Stimulated activated CD8-positive, alpha-beta memory T cell treated with anti-CD3 and anti-CD28 coated beads, Interleukin-7, amount 100 ng/mL, for 1 hour (primary cell): ENCODE measurements at places on chromosomes 4 and X.
A peak's percentile ranks its signal among the peaks of the same experiment; 100 is the strongest.

DNA sequence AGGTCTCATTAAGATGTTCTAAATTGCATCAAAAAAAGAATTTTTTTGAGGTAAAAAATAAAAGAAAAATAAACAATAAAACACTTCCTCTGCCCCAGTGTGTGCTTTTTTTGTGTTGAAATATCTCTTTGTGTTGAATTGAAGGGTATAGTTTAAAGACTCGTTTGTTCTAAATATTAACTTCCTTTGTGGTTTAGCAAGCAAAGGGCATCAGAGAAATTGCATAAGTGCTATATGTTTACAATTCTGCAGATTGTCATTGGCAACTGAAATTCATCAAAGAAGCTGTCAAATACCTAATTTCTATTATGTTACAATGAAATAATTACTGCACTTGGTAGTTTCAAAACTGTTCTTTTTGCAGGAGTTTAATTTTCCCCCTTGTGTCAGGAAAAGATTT is 260.5 kb downstream of the DKK2 start:
- no peak for DNase-seq

GRCh38 chrX:69216911-69217310 is 51.7 kb upstream of the PJA1 start:
- no peak for DNase-seq

- DNase-seq, result no peak
Measured at GRCh38 chr4:113050371-113050755, 910 bp downstream of the ANK2 start.

DNA sequence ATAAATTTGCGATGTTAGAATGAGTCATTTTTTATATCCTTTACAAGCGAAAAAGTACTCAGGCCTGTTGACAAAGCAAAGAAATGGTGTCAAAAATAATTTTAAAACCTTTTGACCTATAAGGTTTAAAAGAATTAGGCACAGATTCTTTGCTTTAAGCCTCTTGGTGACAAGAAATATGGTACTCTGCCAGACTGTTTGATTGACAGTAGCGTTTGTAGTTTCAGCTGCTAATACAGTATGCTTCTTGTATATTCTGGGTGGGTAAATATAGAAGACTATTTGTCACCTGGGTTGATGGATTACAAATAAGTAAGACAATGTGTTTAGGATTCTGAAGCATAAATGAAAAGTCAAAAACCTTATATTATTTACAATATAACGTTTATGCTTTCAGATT is 193.1 kb upstream of the PITX2 start:
- DNase-seq, result no peak

GRCh38 chr4:23952258-23952657 is 62.4 kb upstream of the PPARGC1A start:
- no peak for DNase-seq

GRCh38 chrX:9614016-9614415 is 149.2 kb downstream of the TBL1X start:
- no peak for DNase-seq

DNA sequence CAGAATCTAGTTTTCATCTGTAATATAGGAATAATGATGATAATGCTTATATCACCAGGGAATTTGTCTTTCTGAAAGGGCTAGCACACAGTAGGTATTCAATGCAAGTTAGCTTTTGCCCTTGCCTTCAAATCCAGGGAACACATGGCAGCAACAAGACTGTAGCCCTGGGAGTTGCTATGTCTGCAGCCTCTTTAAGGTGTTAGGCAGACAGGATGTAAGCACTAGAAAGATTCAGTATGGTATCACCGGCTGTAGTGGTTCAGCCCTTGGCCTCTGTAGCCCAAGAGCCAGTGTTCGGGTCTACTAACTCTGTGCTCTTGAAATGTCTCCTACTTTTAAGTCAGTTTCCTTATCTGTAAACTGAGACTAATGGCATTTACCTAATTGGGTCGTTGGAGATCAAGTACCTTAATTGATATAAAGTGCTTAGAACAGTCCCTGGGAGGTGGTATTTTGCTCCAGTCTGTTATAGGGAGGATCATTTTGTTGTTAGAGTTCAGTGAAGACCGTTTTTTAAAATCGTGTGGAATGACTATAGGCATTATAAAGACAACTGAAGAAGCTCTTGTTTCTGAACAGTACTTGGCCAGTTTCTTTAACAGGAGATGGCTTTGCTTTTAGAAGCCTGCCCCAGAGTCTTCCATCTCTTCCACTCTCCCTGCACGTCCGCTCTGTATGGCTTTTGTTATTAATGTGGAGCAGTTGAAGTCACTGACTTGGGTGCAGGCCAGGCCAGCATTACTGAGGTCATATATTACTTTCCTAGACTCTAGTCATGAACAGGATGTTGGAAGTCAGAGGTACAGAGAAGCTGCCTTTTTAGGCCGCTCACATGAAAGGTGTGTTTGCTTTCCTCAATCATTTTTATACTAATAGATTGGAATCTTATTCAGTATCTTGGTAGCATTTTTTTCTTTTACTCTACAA is 44.8 kb downstream of the GAB1 start:
- no peak for DNase-seq

DNA sequence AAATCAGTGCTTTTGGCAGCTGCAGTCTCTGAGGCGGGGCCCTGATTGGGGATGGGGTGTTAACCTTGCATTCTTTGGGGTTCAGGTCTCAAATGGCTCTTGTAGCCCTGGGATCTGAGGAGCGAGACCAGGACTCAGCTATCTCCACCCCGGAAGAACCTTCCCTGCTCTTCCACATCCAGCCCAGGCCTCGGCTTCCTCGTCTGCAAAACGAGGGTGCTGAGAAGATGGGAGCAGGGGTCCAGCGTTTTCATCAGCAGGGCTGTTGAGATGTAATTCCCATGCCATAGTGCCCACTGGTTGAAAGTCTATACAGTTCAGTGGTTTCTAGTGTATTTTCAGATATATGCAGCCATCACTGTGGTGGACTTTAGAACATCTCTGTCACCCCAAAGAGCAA is 34.6 kb upstream of the WFS1 start:
- DNase-seq, result no peak

DNA sequence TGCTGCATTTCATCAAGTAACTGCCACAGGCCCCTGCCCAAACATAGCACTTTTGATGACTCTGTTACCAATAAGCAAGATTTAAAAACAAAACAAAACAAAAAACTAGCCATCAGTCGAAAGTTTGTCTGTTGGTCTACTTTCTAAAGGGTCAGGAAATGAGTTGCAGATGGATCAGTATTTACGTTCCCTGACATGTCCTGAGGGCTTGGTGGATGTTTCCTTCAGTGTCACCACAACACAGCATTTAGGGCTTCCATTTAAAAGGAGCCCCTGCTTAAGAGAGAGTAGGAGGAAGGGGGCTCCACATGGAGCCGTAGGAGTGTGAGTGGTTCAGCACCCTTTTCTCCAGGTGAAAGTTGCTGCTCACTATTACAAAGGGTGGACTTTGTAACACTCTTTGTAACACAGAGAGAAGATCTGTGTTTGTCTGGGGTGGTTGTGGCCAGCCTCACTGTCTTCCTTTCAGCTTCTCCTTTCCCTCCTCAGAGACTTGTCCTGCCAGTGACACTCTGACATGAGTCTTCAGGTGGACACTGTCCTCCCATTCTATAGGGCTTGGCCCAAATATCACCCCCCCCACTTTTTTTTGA is 167.5 kb upstream of the PDE5A start:
- DNase-seq, result no peak

- DNase-seq, result no peak
Measured at GRCh38 chr4:79657379-79657778, 249.4 kb upstream of the GK2 start.

GRCh38 chrX:20487227-20487626 is 220.5 kb upstream of the RPS6KA3 start:
- no peak for DNase-seq

GRCh38 chrX:39721566-39722279 is 376.0 kb downstream of the BCOR start:
- DNase-seq, result no peak

GRCh38 chr4:70544279-70544868 is 26.0 kb downstream of the AMTN start:
- no peak for DNase-seq

- no peak for DNase-seq
Measured at GRCh38 chrX:33142331-33142730, 69.0 kb downstream of the DMD start.

GRCh38 chrX:110403441-110404238 is 45.0 kb downstream of the RTL9 start:
- no peak for DNase-seq

GRCh38 chrX:119075270-119076025 is 2.7 kb downstream of the CT47C1 start:
- no peak for DNase-seq

GRCh38 chrX:8030361-8030760 is 103.1 kb upstream of the PNPLA4 start:
- no peak for DNase-seq

DNA sequence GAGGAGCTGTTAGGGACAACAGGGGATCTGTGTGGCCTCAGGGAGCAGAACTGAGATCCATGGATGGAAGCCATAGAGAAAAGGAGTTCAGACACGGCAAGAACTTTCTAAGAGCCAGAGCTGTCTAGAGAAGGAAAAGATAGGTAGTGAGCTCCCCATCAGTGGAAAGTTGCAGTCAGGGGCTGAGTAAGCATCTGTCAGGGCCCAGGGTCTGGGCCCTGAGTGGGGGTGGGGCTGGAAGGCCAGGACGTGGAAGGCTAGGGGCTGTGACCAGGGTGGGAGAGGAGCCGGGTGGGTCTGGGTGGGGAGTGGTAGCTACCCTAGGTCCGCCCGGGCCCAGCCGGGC is 324 bp upstream of the MSN start:
- DNase-seq, result no peak

- peak; percentile 55 for DNase-seq
Measured at GRCh38 chrX:1581132-1581531, 10.3 kb upstream of the AKAP17A start.

DNA sequence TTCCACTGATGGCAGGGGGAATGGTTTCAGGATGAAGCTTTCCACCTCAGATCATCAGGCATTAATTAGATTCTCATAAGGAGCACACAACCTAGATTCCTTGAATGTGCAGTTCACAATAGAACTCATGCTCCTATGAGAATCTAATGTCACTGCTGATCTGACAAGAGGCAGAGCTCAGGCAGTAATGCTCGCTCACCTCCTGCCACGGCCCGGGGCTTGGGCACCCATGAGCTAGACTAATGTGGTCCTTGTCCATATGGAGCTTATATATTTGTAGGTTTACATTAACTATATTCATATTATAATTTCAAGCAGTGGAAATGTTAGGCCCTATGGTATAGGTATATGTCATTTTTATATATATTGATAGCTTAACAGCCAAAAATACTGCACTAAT is 24.4 kb downstream of the SLC9B2 start:
- no peak for DNase-seq

- DNase-seq, result no peak
Measured at GRCh38 chrX:62923093-62923492, 428.0 kb downstream of the SPIN4 start.

DNA sequence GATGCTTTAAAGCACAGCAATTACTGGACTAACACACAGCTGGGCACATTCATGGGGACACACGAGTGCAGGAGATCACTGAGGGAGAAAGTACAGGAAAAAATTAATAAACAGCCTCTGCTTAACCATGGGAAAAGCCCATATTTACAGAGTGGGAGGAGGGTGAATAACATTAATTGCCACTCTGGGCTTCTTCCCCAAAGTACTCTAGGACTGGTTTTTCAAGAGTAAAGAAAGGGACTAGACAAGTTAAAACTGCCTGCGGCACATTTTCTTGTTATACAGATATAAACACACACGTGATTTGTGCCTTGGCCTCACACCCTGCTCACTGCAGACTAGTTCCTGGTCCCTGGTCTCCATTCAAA is 179.7 kb upstream of the TET2 start:
- no peak for DNase-seq

- DNase-seq, result no peak
Measured at GRCh38 chr4:150743564-150744342, 161.8 kb downstream of the MAB21L2 start.

DNA sequence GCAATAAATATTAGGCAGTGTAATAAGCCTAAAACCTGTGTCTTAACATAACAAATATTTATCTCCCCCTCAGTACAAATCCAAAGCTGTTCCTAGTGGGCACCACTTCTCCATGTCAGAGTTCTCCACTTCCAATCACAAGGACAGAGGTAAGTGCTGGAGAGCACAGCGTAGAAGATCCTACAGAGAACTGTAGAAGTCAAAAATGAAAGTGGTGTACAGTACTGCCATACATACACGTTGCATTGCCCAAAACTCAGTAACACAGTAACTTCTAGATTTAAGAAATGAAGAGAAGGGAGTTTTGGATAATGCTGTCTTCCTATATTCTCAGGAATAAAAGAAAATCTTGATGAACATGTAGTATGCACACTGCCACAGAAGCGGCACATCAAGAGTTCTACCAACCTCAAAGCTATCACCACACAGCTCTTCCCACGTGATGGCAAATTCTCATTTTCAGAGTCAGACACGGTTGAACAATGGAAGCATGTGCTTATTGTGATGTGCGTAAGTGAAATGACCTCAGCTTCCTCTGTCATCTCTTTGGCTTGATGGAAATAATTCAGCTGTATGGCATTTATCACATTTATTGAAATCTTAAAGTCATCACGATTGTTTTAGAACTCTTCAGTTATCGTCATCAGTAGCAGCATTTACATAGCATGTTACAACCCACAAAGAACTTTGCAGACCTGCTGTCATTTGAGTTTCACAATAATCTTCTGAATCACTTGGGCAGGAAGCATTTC is 27.1 kb upstream of the SPANXN4 start:
- no peak for DNase-seq

- DNase-seq, result no peak
Measured at GRCh38 chr4:97367878-97368277, 775.4 kb downstream of the STPG2 start.

GRCh38 chrX:14872355-14872754 is 514 bp downstream of the FANCB start:
- no peak for DNase-seq

- no peak for DNase-seq
Measured at GRCh38 chrX:39894683-39895082, 203.1 kb downstream of the BCOR start.

DNA sequence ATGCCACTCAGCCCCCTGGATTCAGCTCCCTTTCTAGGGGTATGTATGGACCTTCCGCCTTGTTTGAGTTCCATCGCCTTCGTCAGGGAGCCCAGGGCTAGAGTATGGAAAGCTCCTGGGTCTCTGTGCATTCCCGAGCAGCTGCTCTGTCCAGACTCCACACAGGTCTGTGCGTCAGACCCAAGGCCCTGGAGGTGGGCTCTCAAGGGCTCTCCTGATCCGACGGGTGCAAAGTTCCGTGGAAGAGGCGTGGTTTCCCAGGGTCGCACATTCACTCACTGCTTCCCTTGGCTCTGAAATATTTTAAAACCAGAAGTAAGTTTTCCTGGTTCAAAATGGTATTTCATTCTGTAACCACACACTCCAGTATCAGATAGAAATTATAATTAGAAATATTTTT is 863.2 kb downstream of the TRIML1 start:
- no peak for DNase-seq

GRCh38 chr4:23130845-23131244 is 438.1 kb downstream of the GBA3 start:
- no peak for DNase-seq

- no peak for DNase-seq
Measured at GRCh38 chr4:16029262-16029661, 54.6 kb downstream of the PROM1 start.

GRCh38 chr4:186167605-186168004 is 23.8 kb upstream of the CYP4V2 start:
- DNase-seq, result no peak

- DNase-seq, result no peak
Measured at GRCh38 chr4:62130637-62131036, 930.5 kb downstream of the ADGRL3 start.

- no peak for DNase-seq
Measured at GRCh38 chr4:75924309-75924827, 16.4 kb downstream of the NAAA start.

GRCh38 chr4:6116696-6117285 is 83.6 kb downstream of the JAKMIP1 start:
- no peak for DNase-seq
